ENCODE measurements at places on chromosomes 16 and 17. TPM values are rescaled to one million over a fixed set of nuclear protein-coding genes. Genes with fewer than 3 reads are reported as not detected.

- DNase-seq, result no peak
These were observed 12.9 kb downstream of the ITGAX start for GRCh38 chr16:31367853-31368252.

DNA sequence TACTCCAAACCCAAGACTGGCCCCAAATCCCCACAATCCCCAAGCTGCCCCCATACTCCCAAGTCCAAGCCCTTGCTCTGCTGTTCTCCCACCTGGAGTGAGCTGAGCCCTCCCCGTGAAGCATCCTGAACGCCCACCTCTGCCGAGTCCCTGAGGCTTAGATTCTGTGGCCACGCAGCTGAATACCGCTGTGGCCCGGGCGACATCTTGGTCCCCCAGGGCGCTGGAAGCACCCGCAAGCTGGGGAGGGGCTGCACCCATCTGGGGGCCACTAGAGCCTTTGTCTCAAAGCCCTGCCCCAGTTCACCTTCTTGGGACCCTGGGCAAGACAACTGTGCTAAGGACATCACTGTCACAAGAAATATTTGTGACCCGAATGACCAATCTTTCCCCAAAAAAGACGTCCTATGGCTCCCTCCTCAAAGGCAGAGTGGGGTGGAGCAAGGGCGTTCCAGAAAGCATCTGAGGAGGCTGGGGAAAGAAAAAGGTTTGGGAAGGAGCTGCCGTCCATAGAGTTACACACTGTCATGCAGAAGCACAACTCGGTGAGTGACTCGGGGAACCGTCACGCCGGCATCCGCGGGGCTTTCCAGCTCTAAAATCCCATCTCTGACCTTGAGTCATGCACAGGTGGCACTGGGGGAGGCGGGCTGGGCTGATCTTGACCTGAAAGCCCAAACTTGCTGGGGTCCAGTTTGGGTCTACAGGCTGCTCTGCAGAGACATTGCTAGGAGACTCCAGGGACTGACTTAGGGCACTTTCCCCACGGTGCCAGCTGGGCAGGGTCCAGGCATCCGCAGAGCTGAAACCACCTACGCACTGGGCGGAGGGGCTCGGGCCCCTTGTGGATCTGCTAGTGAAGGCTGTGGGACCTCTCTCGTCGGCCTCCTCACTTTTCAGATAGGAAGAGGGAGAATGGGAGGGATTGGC lies 6.6 kb downstream of the PTX4 start:
- DNase-seq, result no peak

- peak; percentile 25 for DNase-seq
These were observed 5.6 kb downstream of the LLGL2 start for GRCh38 chr17:75530837-75531720.

DNA sequence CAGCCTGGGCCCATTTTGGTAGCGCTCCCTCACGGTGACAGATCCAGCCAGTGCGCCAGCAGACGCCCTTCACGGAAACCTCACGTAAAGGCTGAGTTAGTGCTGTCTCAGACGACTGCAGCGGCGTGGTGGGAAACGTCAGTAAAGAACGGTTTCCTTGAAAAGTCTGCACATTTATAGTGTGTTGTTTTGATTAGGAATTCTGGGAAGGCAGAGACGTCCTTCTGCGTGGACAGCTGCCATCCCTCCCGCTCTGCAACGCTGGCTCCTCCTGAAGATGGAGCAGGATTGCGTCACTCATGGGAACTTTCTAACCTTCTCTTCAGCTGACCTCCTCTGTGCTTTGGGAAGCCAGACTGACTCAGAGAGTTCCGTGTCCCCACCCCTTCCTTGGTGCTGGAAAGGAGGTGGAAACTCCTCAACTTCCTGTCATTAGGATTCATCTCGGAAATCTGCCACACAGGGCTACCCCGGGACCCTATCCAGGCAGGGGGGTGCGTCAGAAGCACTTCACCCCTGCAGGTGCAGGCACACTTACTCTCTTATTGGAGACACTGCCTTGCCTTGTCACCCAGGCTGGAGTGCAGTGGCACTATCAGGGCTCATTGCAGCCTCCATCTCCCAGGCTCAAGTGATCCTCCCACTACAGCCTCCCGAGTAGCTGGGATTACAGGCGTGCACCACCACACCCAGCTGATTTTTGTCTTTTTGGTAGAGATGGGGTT lies 24.3 kb upstream of the CRISPLD2 start:
- peak; percentile 85 for DNase-seq

DNA sequence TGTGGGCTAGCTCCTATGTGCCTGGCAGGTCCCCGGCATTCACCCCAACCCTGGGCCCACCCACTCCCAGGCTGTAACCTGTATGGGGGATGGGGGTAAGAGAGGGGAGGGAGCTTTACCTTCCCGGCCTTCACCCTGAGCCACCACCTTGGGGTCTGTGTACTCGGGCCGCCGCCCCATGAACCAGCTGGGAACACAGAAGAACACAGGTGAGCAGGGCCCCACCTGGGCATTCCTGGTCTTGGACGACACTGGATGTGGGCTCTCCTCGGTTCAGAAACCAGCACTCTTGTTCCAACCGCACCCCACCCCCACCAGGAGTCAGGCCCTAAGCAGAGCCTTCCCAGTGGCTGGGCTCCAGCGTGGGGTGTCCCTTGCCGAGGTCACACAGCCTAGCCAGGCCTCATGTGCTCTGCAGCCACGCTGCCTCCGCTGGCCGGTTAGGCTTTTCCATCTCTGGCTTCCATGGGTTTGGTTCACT lies 18.8 kb downstream of the B9D1 start:
- DNase-seq, result no peak

GRCh38 chr16:35177851-35178250 lies 1718.4 kb downstream of the TP53TG3F start:
- DNase-seq, result no peak

DNA sequence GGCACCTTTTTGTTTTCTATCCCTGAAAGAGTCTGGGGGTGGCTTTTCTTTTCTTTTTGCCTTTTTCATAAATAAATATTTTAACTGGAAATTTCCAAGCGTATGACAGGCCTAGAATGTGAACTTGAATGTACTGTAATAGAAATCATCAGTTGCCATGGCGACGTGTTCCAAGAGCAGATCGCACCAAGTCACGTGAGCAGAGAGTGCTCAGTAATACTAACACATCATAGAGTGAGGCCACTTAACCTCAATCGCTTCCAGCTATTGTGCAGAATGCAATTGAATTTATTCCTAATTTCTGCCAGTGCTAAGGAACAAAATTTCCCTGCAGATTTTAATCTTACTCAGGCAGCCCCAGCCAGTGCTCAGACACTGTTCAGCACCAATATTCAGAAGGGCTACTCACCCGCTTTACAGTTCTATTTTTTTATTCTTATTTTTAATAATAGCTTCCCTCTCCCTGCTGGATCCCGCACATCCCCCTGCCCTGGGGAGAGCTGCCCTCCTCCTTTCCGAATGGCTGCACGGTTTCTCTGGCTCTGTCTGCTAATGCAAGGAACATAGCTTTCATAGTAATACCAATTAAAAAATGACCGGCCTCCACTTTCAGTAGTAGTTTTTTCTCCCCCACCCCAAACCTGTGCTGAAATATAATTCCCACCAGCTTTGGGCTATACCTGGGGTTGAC lies 26.2 kb upstream of the PMFBP1 start:
- DNase-seq, result no peak

DNA sequence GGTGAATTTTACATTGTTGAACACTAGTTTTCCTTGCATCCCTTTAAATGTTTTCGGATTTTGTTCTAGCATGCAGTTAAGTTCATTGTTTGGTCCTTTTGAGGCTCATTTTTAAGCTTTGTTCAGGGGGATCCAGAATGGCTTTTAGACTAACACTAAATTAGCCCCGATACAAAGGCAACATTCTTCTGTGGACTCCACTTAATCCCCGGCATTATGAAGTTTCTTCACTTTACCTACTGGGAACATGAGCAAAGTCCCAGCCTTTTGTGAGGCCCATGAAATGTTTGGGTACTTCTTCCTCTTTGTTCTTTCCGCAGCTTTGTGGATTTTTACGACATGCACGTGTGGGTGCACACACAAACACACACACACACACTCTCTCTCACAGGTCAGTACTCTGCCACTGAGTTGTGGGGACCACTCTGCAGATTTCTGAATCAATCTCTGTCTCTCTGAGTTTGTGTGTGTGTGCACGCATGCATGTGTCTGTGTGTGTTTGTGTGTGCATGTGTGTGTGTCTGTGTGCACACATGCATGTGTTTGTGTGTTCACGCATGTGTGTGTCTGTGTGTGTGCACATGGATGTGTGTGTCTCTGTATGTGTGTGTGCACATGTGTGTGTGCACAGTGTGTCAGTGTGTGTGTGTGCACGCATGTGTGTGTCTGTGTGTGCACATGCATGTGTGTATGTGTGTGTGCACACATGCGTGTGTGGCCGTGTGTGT lies 240.4 kb upstream of the TNRC6C start:
- DNase-seq, result no peak

The TMEM220 gene
- total RNA-seq, result 9.8 TPM

The ENPP7 gene
- total RNA-seq, result not detected

The TBC1D3C gene
- not detected for total RNA-seq

The CALCOCO2 gene
- 321 TPM for total RNA-seq

The MYH2 gene
- not detected for total RNA-seq

The NATD1 gene
- total RNA-seq, result 21.4 TPM

Measured in Right ventricle myocardium inferior (tissue), 1 donor.